CD4-positive, alpha-beta memory T cell (primary cell): ENCODE measurements at places on chromosomes 16 and 17.

GRCh38 chr16:19929062-19929511 is 44.4 kb upstream of the GPRC5B start:
- H3K4me1 ChIP-seq: no peaks in the 10 kb centered on the region
- DNase-seq: no peak
- H3K4me3 ChIP-seq: no peak overlapping the region
- H3K36me3 ChIP-seq: no peaks in the 10 kb centered on the region
- no peaks in the 10 kb centered on the region for H3K27me3 ChIP-seq

- H3K36me3 ChIP-seq: no peaks in the 10 kb centered on the region
- H3K4me1 ChIP-seq: no peaks in the 10 kb centered on the region
- no peak overlapping the region for H3K27ac ChIP-seq
- DNase-seq: no peak
Observed at GRCh38 chr16:4213737-4214136, 28.1 kb downstream of the SRL start.

GRCh38 chr17:2692781-2693135 is 18.8 kb downstream of the CLUH start:
- H3K27me3 ChIP-seq: no peaks in the 10 kb centered on the region
- peaks cover 5% of the 10 kb centered on the region for H3K36me3 ChIP-seq
- no peak overlapping the region for H3K4me3 ChIP-seq
- no peak for DNase-seq
- H3K4me1 ChIP-seq: peaks cover 14% of the 10 kb centered on the region

- no peaks in the 10 kb centered on the region for H3K36me3 ChIP-seq
- H3K4me1 ChIP-seq: no peaks in the 10 kb centered on the region
- DNase-seq: no peak
- H3K4me3 ChIP-seq: no peak overlapping the region
- H3K27me3 ChIP-seq: no peaks in the 10 kb centered on the region
Observed at GRCh38 chr16:46907061-46907774, 23.1 kb downstream of the GPT2 start.

- peaks cover 4% of the 10 kb centered on the region for H3K4me1 ChIP-seq
- no peak for DNase-seq
- H3K27ac ChIP-seq: no peak overlapping the region
- H3K27me3 ChIP-seq: no peaks in the 10 kb centered on the region
- H3K4me3 ChIP-seq: no peak overlapping the region
Observed at GRCh38 chr17:13035420-13035819, 17.6 kb upstream of the ELAC2 start.

DNA sequence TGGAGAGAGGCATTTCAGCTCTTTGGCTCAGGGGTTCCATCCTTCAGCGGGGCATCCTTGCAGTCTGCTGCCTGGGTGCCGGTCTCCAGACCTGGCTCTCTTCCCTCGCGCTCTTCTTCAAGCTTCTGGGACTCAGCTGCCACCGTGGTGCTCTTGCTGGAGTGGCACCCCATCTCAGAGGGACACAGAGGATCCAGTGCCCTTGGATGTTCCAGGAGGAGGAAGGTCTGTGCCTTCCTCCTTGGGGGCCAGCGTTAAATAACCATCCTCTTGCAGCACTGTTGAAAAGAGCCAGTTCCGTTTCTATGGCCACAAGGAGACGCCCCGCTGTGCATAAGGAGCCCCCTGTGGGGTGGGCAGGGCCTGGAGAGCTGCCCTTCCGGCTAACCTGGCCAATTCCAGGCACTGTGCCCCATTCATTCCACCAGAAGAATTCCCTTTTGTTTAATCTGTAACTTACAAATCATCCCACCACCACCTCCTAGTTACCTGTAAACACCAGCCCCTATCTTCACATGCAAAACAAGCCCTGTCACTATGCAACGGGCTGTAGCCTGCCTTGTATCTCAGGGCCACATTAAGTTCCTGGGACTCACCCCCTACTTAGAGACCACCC is 8.6 kb downstream of the CHD9NB start:
- no peak for DNase-seq
- no peaks in the 10 kb centered on the region for H3K27me3 ChIP-seq
- H3K36me3 ChIP-seq: no peaks in the 10 kb centered on the region
- H3K27ac ChIP-seq: no peak overlapping the region
- H3K4me3 ChIP-seq: no peak overlapping the region
- H3K4me1 ChIP-seq: no peaks in the 10 kb centered on the region

DNA sequence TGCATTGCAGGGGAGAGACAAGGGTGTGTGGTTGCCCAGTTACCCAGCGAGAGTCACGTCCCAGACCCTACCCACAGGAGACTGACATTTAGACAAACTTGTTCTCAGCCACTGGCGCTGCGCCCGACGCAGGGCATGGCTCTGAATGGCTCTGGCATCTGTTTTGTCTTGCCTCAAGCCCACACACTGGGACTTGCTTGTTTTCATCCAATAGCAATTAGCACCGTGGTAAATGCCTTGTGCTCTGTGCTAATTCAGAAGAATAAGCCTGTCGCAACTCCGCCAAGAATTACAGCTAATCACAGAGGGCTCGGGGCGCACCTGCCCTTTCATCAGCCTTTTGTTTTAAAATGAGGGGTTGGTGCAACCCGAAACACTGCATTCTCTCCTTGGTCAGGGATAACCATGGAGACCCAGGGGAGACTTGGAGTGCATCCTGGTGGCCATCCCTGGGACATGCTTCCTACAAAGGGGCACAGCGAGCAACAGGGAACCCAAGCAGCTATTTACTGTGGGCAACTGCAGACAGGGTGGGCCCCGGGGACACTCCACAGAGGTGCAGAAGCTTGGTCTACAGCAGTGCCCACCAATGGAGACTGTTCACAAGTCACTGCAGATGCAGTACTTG is 220.6 kb upstream of the ZFHX3 start:
- no peak overlapping the region for H3K4me3 ChIP-seq
- H3K27ac ChIP-seq: no peak overlapping the region
- no peak for DNase-seq
- no peaks in the 10 kb centered on the region for H3K27me3 ChIP-seq
- no peaks in the 10 kb centered on the region for H3K4me1 ChIP-seq

GRCh38 chr17:79850571-79851460 is 11.6 kb upstream of the CBX4 start:
- H3K27ac ChIP-seq: no peak overlapping the region
- peaks cover 5% of the 10 kb centered on the region for H3K4me1 ChIP-seq
- H3K36me3 ChIP-seq: no peaks in the 10 kb centered on the region
- no peaks in the 10 kb centered on the region for H3K27me3 ChIP-seq
- no peak for DNase-seq
